ENCODE measurements at places on chromosomes 7 and 10.

GRCh38 chr10:100894589-100895294, 18.0 kb upstream of the SLF2 start:
- DNase-seq, result no peak

GRCh38 chr10:110973400-110973799, 54.0 kb downstream of the SHOC2 start:
- DNase-seq, result no peak

GRCh38 chr10:116296291-116296721, 23.3 kb upstream of the GFRA1 start:
- no peak for DNase-seq

GRCh38 chr10:128780156-128780761, 654.0 kb upstream of the MKI67 start:
- no peak for DNase-seq

DNA sequence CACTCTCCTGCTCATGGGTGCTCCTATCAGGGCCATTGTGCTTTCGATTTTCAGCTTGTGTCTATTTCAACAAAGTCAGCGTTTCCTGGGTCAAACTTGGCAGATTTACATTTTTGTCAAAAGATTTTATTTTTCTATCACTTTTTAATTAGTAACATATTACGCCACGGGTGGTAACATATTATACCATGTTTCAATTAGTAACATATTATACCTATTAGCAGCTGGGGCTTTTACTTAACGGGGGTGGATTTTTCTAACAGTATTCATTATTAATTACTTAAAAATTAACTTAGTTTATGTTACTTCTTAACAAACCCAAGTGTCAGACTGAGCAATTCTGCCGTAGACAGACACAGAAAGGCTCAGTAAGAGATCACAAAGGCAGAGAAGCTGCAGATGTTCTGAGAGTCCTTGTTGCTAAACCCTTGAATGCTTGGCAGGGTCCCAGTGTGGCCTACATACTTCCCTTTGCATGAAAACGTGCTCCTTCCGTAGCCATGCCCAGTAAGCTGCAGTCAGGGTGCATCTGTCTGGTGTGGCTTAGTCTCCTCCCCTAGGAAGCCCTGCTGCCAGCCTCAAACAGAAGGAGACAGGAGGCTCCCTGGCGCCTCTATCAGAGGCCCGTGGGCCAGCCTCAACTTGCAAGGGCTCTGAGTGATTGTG, 263.1 kb upstream of the CXCL12 start:
- no peak for DNase-seq

DNA sequence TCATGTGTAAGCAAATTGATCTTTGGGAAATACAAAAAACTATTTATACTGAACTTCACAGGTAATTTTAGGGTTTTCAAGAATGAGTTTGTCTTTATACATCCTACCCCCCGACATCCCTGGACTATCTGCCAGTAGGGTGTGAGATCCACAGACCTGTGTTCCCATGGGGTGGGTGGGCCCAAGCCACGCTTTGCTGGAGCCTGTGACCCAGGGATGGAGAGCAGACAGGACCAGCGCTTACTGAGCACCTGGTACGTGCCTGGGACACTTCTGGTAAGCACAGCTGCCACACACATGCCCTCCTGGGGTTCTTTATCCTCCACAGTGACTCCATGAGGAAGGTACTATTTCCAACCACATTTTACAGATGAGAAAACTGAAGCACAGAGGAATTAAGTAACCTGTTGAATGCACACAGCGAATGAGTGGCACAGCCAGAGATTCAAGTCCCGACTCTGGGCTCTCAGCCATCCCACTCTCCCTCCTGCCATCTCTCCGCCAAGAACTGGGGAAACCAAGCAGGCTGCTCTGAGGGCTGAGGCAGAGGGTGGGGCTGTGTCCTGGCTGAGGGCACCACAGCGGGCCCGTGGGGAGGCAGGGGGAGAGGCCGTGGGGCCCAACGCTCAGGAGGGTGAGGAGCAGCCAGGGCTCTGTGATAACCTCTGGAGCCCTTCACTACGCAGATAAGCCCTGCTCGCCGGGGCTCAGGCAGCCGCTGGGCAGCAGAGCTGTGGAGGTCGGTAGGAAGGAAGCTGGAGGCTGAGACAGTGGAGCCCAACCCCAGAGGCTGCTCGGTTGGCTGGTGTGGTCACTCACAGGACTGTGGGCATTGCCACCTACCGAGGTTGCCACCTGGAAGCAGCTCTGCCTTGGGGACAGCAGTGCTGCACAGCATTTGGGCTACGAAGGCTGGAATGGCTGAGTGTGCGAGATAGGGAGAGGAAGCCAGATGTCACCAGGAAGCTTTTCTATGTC, 124.2 kb downstream of the ARHGAP22 start:
- DNase-seq, result no peak

DNA sequence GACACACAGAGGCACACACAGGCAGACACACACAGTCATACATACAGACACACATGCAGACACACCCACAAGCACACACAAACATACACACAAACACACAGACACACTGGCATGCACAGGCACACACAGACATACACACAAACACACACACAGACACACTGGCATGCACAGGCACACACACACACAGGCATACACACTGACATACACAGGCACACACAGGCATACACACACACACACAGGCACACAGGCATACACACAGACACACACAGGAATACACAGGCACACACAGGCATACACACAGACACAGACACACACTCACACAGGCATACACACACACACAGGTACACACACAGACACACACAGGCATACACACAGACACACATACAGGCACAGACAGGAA, 340.7 kb upstream of the VSTM2A start:
- DNase-seq, result no peak

GRCh38 chr7:101632641-101633040, 3.5 kb upstream of the MYL10 start:
- no peak for DNase-seq

- no peak for DNase-seq
These were observed 30.0 kb upstream of the KDM7A start for GRCh38 chr7:140206616-140207389.

GRCh38 chr7:98687111-98687751, 70.1 kb downstream of the NPTX2 start:
- DNase-seq, result no peak

DNA sequence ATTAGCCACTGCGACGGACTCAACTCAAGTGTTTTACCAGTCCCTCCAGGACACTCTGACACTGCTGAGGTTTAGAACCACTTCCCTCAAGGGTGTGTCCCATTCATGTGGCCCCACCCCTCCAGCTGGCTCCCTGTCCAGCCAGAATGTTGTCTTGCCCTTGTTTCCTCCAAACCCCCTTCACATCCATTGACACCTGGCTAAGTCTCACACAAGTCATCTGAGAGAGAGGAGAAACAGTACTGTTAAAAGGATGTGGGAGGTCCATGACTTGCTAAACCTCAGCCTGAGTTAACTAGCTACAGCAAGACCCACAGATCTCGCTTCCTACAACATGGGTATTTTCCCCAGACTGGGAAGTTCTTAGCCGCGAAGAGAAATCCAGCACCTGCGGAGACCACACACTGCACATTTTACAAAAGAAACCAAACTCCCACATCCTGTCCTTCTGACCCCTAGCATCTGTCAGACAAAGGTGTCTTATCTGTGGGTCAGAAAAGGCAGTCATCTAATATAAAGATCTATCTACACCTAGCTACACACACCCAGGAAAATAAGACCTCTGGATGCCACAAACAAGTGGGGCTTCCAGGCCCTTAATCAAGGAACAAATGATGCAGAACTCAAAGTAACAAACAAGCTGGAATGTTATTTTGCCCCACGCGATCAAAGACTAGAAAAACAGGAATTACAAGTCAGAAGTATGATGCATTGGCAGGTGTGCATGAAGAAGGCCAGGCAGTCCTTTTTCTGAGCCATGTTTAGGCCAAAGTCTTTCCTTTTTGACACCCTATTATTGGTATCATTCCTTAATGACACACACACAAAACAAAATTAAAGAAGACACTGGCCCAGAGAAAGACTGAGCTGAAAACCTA, 13.9 kb downstream of the OSBPL3 start:
- DNase-seq, result no peak

DNA sequence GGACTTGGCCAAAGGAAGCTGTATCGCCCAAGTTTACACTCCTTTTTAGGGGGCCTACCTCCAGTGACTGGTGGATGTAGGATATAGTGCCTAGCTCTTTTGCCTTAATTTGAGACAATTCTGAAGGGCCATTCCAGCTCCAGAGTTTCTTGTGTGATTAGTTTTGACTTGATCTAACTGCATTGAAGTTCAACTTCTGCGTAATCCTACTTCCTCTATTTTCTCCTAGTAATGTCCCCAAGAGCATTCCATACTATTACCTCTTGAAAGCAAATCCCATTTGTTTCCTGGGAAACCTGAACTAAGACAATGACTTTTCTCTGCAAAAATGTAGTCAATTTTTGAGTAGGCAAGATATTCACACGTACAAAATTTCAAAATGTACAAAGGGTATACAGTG, 4.7 kb upstream of the H2AZ2 start:
- no peak for DNase-seq

GRCh38 chr7:115910541-115911164, 119.9 kb downstream of the TFEC start:
- DNase-seq, result no peak

DNA sequence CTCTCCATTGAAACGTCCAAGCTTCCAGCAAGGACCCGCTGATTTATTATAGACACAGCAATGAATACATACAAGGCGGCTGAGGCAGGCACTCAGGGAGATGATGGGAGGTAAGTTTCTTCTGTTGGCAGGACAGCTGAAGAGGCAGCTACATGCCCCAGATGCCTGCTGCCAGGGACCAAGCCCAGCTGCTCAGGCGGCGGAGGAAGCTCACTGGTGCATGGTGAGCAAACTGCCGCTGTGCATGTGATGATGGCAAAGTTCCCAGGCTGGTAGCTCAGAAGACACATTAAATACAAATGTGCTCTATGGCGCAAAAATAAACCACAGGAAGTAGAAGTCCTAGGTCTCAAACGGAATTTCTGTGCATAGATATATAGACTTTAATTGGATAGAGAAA, 2.3 kb downstream of the DNTT start:
- DNase-seq, result no peak

DNA sequence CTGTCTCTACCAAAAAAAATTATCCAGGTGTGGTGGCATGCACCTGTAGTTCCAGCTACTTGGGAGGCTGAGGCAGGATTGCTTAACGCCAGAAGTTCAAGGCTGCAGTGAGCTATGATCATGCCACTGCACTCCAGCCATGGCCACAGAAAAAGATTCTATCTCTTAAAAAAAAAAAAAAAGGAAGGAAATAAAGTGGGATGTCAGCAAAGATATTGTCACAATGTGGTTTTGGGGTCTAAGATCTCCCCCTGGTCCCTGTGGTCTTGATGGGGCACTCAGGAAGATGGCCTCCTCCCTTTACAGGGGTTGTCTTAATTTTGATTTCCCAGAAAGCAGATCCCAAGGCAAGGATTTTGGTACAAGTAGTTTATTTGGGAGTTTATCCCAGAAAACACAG, 7.4 kb upstream of the KAZALD1 start:
- DNase-seq, result no peak

Data from esophagus squamous epithelium (tissue), 5 donors.